ENCODE measurements at places on chromosomes 12 and 14.

DNA sequence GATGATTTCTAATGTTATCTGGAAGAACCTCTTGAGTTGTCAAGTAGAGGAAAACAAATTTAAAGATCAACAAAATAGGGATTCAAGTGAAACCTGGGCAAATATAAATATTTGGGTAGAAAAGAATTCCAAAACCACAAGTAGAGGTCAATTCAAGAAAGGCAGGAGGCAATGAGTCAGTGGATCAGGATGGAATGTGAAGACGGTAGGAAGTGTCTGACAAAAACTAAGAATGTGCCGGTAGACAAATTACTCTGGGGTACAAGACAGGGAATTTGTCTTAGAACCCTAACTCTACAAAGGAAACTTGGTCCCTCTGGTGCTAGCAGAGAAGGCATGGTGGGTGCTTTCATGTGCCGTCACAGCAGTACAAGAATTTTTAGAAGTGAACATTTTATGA lies 13.6 kb downstream of the ABCD2 start:
- DNase-seq = no peak

GRCh38 chr12:45775964-45776363 lies 46.5 kb downstream of the ARID2 start:
- no peak for DNase-seq

DNA sequence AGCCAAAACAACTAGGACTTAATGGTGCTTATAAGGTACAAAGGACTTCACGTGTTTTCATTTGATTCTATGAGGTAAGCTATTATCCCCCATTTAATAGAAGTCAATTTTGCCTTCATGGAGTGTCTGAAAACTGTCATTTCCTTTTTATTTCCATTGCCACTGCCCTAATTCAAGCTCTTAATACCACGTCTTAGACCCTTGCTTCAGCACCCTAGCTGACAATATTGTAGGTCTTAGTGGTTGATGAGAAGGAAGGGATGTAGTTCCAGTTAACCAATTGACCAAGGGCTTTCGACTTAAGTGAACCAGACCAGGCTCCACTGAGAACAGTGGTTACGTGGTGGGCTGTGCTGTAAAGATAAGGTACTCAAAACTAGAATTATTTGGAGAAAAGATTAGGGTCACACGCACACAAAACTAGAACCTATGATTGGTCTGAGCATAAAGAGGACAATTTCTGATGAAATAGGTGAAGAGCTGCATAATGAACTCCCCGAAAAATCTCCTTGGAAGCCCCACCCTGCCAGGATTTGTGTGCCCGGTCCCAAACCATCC lies 9.6 kb upstream of the ASIC1 start:
- peak; percentile 76 for DNase-seq

DNA sequence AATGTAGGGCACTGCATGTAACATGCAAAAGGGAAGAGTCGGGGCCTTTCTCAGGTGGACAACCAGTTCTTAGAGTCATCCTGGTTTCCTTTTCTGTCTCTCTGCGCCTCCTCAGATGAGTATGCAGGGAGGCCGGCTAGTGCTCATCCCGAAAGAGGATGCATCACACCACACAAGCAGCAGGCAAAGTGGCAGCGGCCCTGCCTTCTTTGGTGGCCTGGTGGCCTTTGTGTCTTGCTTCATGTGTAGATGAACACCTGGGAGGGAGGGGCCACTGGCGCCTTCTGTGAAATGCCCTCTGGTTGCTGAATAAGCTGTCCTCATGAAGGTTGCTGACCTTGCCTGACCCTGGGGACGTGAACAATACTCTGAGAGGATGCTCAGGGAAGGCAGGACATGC lies 18.0 kb downstream of the SLC24A4 start:
- DNase-seq = no peak

- no peak for DNase-seq
These were observed 55.1 kb downstream of the PPP1R36 start for GRCh38 chr14:64604881-64605280.

- no peak for DNase-seq
These were observed 28.4 kb downstream of the AREL1 start for GRCh38 chr14:74684434-74684833.

DNA sequence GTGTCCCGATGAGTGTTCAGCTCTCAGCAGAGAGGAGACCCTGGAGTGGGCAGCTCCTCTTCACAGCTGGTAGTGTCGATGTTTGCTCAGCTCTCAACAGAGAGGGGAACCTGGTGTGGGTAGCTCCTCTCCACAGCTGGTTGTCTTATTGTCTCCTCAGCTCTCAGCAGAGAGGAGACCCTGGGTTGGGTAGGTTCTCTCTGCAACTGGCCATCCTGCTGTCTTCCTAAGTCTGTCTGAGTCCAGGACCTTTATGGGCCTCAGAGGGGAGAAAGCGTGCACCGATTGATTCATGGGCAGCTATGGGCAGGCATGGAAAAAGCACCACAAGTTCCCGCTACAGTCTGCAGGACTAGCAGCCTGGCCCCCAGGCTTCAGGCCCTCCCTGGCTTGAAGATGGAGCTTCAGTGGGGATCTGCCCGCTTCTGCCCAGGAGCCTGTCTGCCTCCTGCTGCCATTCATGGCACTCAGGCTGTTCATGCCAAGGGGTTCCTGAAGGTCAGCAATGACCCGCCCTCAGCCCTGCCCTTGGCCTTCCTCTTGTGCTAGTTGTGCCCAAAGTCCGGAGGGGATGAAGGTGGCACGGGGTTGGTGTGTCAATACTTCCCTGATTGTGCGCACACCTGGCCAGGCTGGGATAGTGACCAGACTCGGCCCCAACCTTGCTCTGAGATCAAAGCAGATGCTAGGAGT lies 224.2 kb downstream of the KCNC2 start:
- no peak for DNase-seq

- no peak for DNase-seq
These were observed 18.7 kb upstream of the OXA1L start for GRCh38 chr14:22747769-22748168.

GRCh38 chr12:25242981-25243679 lies 7.6 kb downstream of the KRAS start:
- no peak for DNase-seq

GRCh38 chr14:61653507-61653906 lies 41.8 kb upstream of the HIF1A start:
- DNase-seq = no peak

DNA sequence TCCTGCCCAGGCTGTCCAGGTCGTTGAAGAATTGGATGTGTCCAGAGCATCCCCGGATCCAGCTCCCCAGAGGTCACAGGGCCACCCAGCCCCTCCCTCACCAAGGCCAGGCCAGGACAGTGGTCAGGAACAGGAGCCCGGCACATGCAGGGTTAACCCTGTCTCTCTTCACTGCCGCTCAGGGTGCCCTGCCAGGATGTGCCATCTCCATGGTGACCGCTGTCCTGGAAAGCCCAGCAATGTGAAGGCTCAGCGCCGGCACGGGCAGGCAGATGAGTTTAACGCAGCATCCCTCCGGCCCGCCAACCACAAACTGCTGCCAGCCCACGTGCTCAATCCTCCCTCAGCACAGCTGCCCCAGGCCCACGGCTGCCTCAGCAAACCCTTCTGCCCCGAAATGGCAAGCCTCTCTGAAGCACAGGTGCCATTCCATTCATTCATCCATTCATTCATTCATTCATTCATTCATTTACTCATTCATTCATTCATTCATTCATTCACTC lies 4.4 kb downstream of the TMEM179 start:
- DNase-seq = no peak

DNA sequence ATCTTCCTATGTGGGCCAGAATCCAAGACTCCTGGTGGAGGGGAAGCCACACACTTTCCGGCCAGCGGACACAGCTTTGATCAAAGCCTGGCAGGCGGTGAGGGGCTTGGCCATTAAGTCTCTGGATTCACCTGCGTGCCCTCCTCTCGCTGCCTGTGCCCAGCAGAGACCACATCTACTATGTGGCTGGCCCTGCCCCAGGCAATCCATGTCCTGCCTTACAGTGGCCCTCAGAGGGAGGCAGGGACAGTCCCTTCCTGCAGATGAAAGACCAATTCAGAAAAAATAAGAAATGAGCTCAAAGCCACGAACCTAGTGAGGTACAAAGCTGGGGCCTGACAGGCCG lies 82.7 kb upstream of the GPR68 start:
- DNase-seq = no peak

DNA sequence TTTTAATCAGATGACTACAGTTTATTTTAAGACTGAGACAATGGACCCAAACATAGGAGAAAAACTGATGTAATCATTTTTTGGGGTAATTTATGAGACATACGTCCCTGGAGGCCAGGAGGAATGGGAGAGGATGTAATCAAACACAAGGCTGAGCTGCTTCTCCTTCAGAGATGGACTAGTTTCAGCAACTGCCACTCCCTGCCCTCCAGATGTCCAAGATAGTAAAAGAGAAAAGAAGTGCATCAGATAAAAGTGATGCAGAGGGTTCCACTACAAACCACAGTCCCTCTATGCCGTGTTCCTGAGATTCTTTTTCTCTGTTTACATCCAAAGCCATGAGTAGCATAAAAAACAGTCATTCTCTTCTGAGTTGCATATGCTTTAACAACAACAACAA lies 101.1 kb downstream of the DACT1 start:
- no peak for DNase-seq

- DNase-seq = no peak
These were observed 1311.5 kb downstream of the TMEM121 start for GRCh38 chr14:106837870-106838269.

GRCh38 chr14:61416591-61416990 lies 95.2 kb downstream of the PRKCH start:
- no peak for DNase-seq

- no peak for DNase-seq
These were observed 23.2 kb upstream of the RAP1B start for GRCh38 chr12:68587448-68587873.

DNA sequence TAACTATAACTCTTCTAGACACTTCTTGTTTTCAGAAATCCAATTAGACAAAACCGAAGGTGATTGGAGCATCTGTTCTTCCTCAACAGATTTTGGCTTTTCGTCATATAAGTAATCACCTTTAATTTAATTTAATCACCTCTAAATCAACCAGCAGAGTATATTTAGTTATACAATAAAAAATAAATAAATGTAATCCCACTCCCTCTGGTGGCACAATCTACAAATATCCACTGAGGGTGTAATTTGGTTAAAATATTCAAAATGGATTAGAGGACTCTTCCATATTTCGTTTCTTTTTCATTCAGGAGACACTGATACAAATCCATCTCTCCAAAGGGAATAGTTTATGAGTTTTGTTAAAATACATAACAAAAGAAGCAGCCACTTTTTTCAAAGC lies 18.3 kb upstream of the SLC35F4 start:
- no peak for DNase-seq

DNA sequence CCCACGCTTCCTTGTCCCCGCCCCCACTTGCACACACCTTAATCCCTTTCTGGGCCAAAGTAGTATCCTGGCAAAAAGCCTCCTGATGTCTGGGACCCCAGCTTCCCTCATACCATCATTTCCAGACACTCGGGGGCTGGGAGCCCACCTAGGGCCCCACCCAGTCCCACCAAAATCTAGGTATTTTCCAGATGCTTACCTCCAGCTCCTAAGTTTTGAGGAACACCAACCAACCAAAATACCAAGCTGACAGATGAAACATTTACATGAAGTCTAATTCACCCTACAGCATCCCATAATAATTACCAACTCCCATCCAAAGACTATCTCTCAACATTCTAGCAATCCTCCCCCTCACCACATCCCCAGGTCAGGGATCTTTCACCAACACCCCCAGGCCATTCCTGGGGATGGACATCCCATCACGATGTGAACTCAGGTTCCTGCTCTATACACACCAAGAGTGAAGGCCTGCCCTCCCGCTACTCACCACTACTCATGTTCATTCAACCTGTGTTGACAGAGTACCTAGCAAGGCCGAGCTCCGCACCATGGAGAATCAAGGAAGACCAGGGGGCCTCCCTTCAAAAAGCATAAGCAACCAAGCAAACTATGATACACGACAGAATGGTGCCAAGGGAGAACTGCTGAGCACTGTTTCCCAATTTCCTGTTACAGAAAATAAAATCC lies 1.6 kb upstream of the CHD4 start:
- peak; percentile 48 for DNase-seq
